ENCODE measurements at places on chromosomes 12 and 14.
A peak's percentile ranks its signal among the peaks of the same experiment; 100 is the strongest.

GRCh38 chr12:77130193-77130592, 64.8 kb upstream of the E2F7 start:
- no peak for DNase-seq

- no peak for DNase-seq
These were observed 716.0 kb downstream of the LRFN5 start for GRCh38 chr14:42322531-42323284.

- no peak for DNase-seq
These were observed 6.6 kb upstream of the CRY1 start for GRCh38 chr12:107099917-107100316.

GRCh38 chr12:57069523-57069922, 9.1 kb downstream of the NEMP1 start:
- no peak for DNase-seq

DNA sequence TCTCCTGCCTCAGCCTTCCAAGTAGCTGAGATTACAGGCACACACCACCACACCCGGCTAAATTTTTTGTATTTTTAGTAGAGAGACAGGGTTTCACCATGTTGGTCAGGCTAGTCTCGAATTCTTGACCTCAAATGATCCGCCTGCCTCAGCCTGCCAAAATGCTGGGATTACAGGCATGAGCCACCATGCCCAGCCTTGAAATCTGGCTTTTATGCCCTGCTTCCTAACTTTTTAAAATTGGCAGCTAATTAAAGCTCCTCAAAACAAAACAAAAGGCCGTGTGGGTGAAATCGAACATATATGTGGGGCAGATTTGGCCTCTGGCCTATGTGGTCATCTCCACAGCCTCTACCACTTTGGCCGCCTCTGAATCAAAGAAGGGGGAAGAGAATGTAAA, 37.9 kb downstream of the KCTD10 start:
- DNase-seq: no peak

- DNase-seq: no peak
These were observed 1362.9 kb upstream of the FLRT2 start for GRCh38 chr14:84167026-84167425.

GRCh38 chr12:117507548-117507947, 146.1 kb upstream of the NOS1 start:
- peak; percentile 23 for DNase-seq

DNA sequence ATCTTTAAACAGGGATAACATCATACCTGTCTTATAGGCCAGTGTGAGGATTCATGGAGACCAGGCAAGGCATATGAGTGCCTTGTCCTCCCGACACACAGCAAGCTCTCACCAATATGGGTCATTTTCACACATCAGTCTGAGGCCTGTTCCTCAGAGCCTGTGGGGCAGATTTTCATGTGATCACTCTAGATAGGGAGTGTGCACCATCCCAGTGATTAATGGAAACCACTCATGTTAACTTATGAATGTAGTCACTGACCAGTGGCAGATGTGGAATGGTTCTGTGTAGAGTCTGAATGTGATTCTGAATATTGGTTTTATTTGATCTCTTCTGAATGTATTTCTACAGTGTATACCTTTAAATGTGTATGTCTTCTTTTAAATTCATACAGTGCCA, 219.7 kb upstream of the SFSWAP start:
- DNase-seq: no peak

DNA sequence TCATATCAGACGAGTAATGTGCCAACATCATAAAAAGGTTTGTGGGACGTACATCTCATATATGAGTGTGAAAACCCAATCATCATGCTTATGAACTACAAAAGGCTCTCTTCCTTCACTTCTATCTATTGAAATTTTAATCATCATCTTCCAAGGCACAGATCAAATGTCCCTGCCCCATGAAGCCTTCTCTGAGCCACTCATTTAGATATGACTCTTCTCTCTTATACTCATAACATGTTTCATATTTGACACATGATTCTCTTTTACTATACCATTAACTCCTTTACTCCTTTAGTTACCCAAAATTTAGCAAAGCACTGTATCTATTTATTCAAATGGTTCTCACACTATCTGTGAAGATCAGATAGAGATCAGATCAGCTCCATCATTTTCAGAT, 22.2 kb downstream of the RALGAPA1 start:
- no peak for DNase-seq

GRCh38 chr14:25122211-25122610, 72.3 kb upstream of the STXBP6 start:
- DNase-seq: no peak

DNA sequence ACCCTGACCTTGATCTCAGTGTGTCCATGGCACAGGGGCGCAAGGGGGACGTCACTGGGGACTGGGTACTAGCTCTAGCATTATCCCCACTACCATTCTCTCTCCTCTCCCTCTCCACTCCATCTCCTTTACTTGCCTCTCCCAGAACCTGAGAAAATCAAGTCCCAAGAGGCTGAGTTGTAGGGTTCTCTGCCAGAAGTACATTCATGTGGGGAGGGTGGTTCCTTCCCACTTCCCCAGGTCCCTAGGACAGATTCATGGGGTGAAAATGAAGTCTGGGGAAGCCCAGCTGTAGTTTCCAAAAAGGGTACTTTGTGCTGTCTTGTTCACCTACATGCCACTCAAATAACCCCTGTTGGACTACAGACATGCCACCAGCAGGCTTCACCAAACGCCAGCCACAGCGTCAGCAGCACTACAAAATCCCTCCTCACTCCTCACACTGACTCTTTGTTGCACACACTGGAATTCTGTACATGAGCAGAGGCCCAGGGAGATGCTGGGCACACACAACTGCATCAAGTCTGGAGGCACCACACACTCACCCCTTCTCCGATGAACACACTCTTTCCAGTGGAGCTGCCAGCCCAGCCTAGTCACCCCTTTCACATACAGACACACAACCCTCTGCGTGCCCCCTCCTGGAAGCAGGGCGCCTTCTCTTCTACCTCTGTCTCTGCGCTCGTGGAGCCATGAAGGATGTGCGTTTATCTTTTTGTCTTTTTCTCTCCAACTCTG, 6.9 kb downstream of the RARG start:
- DNase-seq: no peak

GRCh38 chr14:34693228-34693939, 21.0 kb downstream of the CFL2 start:
- DNase-seq: no peak

DNA sequence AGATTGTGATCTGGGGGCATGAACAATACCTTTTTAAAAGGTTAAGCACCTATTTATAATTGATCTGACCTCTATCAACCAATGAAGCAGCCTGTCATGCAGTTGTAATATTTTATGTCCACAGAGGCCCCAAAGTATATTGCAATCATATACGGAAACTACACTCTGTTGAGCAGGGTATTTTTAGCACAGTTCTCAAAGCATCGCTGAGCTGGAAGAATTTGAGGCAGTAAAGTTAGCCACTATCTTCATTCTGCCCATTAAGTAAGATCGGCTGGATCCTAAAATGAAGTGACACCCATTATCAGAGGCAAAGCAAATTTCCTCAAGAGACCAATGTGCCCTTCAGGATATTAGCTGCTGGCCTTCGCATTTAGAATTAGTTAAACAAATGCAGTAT, 47.7 kb upstream of the GRIP1 start:
- DNase-seq: no peak
